Stimulated activated naive B cell treated with anti-CD40 and anti-IgM and Interleukin-4, amounts not matched to agents 10 μg/mL and 1 μg/mL and 100 μg/mL, for 72 hours (primary cell): ENCODE measurements at places on chromosomes 13 and 19.

DNA sequence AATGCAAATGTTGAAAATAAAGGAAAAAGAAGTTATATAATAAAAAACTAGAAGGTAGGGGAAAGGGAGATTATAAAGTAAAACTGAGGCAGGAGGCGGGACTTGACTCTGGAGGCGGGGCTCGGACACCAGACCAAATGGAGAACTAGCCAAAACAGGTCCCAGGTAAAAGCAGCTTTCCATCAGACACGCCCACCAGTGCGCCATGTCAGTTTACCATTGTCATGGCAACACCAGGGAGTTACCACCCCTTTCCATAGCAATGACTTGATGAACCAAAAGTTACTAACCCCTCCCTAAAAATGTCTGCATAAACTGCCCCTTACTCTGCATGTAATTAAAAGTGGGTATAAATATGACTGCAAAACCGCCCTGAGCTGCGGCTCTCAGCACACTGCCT, 70.9 kb downstream of the PEPD start:
- no peak for DNase-seq

DNA sequence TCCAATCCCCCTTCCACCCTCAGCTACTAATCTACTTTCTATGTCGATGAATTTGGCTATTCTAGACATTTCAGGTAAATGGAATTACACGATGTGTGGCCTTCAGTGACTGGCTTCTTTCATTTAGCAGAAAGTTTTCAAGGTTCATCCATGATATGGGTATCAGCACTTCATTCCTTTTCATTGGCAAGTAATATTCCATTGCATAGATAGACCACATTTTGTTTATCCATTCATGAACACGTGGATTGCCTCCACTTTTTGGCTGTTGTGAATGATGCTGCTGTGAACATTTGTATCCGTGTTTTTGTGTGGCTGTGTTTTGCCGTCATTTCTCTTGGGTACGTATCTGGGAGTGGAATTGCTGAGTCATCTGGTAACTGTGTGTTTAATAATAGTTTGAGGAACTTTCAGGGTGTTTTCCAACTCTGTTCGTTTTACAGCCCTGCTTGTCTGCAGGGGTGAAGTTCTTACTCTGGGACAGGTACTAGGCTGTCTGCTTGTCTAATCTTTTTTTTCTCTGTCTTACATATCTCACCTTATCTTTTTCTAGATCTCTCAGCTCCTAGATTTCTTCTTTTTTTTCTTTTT, 32.5 kb downstream of the MARK4 start:
- peak; percentile 8 for DNase-seq

DNA sequence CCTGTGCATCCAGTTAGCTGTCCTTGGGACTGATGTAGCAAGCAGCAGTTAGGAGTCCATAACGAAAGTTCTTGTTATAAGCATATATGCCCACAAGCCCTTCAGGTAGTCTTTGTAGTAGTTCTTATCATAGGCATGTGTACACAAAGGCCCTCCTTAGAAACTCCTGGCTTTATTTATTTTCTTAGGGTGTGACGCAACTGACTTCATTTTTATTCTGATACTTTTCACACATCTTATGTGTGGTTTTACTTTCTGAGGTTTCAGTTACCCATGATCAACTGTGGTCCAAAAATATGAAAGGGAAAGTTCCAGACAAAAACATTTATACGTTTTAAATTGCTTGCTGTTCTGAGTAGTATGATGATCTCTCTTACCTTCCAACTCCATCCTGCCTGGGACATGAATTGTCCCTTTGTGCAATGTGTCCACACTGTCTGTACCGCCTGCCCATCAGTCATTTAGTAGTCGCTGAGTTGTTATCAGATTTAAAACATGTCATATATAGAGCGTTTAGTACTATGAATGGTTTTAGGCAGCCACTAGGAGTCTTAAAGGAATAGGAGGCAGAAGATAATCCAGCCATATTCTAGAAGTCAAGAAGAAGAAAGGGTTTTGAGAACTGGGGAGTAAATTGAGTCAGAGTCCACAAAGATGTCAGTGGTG, 19.4 kb downstream of the GPC5 start:
- no peak for DNase-seq

DNA sequence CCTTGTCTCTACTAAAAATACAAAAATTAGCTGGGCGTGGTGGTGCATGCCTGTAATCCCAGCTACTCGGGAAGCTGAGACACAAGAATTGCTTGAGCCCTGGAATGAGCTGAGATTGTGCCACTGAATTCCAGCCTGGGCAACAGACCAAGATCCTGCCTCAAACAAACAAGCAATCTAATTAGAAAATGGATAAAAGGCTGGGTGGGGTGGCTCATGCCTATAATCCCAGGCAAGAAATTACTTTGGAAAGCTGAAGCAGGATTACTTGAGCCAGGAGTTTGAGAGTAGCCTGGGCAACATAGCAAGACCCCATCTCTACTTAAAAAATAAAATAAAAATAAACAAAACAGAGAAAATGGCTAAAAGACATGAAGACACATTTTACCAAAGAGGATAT, 77.0 kb downstream of the CAB39L start:
- no peak for DNase-seq

GRCh38 chr13:75454497-75454896, 27.5 kb downstream of the TBC1D4 start:
- DNase-seq = no peak

GRCh38 chr19:30423481-30423880, 51.3 kb downstream of the ZNF536 start:
- DNase-seq = no peak

DNA sequence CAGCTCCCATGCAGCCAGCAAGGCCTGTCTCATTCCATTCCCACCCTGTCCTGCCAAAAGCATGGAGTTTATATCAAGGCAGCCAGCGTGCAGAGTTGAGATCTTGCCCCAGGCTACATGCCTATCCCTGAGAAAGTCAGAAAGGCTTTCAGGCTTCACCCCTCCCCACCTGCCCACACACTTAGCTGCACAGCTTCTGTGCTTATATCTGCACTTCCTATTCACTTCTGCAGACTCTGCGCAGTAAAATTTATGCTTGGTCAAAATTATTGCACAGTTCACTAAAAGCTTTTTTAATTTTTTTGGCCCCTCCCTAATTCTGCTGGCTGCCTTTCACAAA, 12.5 kb upstream of the ZNF675 start:
- DNase-seq = no peak

- DNase-seq = no peak
These were observed 163.5 kb upstream of the TUBA3C start for GRCh38 chr13:19345158-19345557.

DNA sequence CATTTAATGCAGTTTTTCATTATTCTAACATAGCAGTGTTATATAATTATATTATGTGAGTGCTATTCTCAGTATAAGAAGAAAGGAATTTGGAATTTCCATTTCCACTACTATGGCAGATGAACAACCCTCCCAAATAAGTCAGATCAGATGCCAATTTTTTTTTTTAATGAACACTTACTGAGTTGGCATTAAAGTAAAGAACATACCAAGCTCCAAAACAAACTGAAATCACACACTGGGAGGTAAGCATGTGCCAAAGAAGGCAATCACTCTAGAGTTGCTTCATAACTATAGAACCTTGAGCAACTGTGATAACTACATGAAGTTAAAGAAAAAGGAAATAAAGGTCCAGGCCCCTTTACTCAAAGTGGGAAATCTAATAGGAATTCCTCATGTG, 90.3 kb downstream of the RNF17 start:
- DNase-seq = no peak

DNA sequence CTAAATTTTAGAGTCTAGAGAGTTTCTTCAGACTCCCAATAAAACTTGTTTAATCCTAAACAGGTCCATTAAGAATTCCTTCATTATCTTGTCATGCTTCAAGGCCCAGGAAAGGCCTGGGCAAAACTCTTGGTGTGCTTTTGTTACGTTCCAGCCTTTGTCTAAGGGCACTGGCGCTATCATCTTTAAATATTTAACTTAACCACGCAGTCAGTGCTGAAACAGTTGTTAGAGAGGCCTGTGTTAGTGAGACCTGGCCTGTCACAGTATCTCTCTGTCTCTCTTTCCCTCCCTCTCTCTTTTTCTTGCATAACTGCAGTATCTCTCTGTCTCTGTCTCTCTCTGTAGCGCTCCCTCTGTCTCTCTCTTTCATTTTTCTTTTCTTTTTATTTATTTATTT, 8.2 kb upstream of the OR1M1 start:
- no peak for DNase-seq

- DNase-seq = no peak
These were observed 1.3 kb downstream of the ZNF616 start for GRCh38 chr19:52138278-52138982.

- DNase-seq = no peak
These were observed 577.3 kb downstream of the LMO7 start for GRCh38 chr13:76213423-76213904.

DNA sequence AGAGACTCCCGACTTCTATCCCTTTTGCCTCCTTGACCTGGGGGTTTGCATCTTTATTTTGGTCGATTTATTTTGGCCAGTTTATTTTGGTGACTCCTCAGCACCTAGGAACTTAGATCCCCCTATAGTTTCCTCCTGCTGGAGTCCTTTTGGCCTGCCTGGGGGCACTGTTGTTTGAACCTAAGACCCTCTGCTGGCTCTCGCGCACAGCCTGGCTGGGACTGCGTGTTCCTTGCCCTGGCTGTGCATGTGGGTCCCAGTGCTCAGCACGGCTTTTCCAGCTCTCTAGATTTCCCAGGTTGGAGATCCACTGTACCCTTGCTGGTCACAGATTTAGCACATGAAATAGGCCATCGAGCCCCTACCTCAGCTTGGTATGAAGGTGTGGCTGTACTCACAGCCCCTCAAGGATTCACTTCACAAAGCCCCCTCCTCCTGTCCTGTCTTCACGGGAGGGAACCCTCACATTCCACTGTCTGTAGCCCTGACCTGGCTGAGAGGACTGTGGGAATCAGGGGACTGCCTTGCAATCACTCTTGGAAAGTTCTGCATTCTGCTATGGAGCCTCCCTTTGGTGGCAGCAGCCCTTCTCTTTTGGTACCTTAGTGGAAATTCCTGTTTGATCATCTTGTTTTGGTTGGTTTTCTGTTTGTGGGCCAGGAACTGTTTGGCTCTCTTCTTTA, 8.3 kb downstream of the UBAC2 start:
- DNase-seq = no peak

DNA sequence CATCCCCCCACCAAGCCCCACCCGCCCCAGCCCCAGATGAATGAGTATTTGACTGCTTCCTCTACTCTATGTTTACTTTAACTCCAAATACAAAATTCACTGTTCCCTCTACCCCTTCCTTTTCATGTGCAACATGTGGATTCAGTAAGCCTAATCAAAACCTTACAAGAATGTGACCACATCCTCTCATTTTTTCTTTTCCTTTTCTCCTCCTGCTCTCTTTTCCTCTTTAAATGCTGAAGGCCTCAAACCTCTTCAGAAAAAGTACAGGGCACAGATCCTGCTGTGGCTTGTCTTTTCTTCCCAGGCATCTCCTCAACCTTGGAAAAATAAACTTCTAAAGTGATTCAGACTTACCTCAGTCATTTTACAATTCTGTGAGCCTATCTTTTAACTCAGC, 119.0 kb downstream of the MYCBP2 start:
- no peak for DNase-seq

GRCh38 chr19:16295057-16295456, 29.6 kb upstream of the KLF2 start:
- no peak for DNase-seq

DNA sequence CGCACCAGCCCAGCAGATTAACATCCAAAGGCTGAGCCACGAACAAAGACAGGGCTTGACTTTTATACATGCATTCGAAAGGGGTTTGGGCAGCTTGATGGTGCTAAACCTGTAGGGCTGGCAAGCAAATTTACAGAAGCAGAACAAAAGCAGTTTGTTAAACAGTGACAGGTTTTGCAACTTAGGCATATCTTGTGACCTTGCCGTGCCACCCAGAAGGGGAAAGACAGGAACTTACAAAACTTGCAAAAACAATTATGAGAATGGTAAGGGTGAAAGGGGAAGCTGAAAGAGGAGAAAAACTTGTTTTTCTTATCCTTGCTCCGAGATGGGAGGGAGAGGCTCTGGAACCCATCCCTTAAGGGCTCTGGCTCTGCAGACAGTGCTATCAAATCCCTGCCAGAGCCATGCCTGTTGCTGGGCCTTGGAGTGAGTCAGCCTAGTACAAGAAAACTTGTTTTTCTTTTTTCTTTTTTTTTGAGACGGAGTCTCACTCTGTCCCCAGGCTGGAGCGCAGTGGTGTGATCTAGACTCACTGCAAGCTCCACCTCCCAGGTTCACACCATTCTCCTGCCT, 1325.2 kb upstream of the PRR20A start:
- DNase-seq = no peak
